ENCODE measurements at places on chromosomes 5 and 9.
A peak's percentile ranks its signal among the peaks of the same experiment; 100 is the strongest.

DNA sequence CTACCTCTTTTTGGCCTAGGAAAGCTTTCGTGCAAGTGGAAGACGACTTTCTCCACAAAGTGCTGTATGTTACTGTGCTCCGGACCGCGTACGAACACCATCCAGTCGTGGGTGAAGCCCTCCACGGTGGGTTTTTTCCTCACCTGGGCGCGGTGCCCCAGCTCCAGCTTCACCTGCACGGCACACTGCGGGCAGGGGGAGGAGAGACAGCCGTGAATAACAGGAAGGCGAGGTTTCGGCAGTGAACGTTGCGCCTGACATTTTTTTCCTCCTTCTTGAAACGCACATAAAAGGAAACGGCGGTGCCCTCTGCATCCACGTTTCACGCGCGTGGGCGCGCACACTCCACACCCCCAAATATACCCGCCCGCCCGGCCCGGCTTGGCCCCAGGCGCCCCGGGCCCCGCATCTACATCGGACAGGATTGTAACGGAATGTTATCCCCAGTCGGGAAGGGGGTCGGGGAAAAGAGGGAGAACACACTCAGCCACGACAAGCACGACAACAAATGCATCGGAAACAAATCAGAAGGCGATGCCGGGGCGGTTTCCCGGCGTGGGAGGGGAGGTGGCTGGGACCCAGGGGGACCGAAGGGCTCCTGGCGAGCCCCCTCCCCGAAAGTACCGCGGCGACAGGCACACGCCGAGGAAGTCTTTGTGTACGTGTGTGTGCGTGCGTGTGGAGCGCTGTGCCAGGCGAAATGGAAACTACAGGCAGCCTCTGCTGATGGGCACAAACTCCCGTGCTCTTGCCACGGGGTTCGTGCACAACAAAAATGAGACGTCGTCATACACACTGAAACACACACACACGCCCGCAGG is 1.4 kb downstream of the MLLT3 start:
- peak; percentile 21 for DNase-seq

DNA sequence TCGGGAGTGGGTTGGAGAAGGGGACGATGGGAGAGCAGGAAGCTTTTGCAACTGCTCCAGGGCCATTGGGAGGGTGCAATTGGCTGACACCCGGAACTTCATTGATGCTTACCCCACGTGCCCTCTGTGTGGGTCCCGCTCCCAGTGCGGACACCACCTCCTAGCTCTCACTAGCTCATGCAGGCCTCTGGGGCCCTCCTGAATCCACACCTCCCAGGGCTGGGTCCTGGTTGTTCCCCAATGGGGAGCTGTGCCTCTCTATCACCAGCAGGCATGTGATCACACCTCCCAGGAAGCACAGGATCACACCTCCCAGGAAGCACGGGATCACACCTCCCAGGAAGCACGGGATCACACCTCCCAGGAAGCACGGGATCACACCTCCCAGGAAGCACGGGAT is 32.1 kb upstream of the FCN2 start:
- no peak for DNase-seq

GRCh38 chr5:132008961-132009680 is 2.3 kb downstream of the ACSL6 start:
- DNase-seq = no peak

DNA sequence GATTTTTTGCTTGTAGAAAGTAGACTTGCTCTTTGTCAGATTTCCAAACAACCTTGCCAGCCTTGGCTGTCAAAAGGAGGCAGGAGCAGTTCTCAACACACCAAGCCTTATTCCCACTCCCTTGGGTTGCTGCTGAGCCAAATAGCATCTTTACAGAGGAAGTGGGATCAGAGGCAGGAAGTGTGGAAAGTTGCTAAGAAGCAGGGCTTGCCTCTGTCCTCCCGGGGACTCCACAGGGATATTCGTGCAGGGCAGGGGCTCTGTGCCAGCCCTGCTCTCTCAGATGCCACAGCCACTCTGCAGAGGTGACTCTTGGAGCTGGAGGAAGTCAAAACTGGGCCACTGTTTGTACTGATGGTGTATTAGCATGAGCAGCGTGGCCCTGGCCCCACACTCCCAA is 24.3 kb downstream of the PTPDC1 start:
- DNase-seq = no peak

Data from activated T-helper 1 cell treated with anti-CD3 and anti-CD28 coated beads, Interleukin-2, amount 50 U/mL, for 16 hours (primary cell).